ENCODE measurements at places on chromosomes 2 and 18. TPM values are rescaled to one million over a fixed set of nuclear protein-coding genes. Genes with fewer than 3 reads are reported as not detected.
A peak's percentile ranks its signal among the peaks of the same experiment; 100 is the strongest.

DNA sequence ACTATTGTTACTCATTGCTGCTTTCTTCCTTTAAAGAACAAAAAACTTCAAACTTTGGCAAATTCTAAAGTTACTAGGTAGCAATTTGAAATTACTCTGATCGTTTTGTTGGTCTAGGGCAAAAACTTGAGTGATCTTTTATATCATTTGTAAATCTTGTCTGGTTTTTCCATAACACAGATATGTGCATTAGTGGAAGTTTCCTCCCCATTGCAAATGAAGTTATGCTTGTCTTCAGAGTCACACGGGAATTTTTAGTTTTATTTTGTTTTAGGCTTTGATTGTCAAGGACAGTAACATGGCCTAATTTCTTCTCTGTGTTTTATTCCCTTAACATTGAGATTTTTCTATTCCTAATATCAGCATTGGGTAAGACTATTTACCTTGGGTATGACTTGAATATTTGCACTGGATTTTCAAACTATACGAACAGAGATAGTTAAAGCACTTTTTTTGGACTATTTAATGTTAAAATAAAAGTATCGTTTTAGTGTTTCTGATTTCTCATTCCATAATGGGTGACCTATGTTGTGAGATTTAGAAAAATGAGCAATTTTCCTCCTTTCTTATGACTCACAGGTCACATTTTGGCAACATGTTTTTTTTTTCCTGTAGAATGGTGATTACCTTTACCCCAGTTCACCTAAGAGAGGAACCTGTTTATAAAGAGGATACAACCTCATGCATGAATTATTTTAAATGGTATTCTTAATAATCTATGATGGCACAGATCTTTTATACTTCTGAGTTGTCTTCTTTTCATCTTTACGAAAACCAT, 65.0 kb downstream of the BABAM2 start:
- H3K27ac ChIP-seq: no peak overlapping the region
- no peaks in the 10 kb centered on the region for H3K36me3 ChIP-seq
- H3K4me1 ChIP-seq: no peaks in the 10 kb centered on the region
- no peaks in the 10 kb centered on the region for H3K27me3 ChIP-seq
- DNase-seq: no peak

- no peaks in the 10 kb centered on the region for H3K36me3 ChIP-seq
- H3K27me3 ChIP-seq: no peaks in the 10 kb centered on the region
- H3K4me3 ChIP-seq: no peak overlapping the region
- H3K27ac ChIP-seq: no peak overlapping the region
- DNase-seq: peak; percentile 6
Observed at GRCh38 chr2:183093857-183094657, 15.5 kb downstream of the DUSP19 start.

- H3K4me3 ChIP-seq: no peak overlapping the region
- peaks cover 2% of the 10 kb centered on the region for H3K36me3 ChIP-seq
- no peaks in the 10 kb centered on the region for H3K27me3 ChIP-seq
- H3K4me1 ChIP-seq: no peaks in the 10 kb centered on the region
Observed at GRCh38 chr2:53777134-53777533, 9.5 kb downstream of the CHAC2 start.

DNA sequence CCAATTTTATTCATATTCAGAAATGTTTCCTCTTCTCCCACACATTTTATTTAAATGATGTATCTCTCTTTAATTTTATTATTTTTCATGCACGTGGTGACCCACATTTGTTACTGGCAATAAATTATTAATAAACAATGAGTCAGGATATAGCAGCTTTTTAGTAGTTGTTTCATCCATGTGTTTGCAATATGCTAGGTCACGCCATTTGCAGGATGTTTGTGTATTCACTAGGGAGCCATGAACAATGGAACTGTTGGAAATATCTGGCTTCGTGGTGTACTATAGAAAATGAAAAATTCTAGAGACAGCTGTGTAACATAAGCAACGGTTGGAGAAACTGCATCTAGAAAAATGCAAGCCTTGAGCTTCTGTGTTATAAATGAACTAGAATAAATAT, 176.0 kb upstream of the COL3A1 start:
- no peaks in the 10 kb centered on the region for H3K4me1 ChIP-seq
- no peaks in the 10 kb centered on the region for H3K36me3 ChIP-seq
- H3K27me3 ChIP-seq: no peaks in the 10 kb centered on the region
- DNase-seq: no peak

DNA sequence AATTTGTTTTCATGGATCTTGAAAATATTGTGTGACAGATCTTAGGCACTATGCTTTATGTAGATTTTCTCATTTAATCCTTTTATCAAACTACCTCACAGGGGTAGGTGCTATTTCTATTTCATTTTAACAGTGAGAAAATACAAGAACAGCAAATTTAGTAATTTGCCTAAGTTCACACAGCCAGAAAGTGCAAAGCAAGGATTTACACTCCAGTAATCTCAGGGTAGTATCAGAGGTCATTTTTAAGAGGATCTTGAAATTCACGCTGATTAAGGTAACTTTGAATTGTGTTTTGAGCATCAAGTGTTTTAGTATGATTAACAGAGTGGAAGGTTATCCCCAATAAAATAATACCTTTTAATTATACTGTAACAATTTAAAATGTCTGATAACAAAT, 10.1 kb upstream of the KCNJ3 start:
- H3K36me3 ChIP-seq: no peaks in the 10 kb centered on the region
- no peak overlapping the region for H3K27ac ChIP-seq
- no peaks in the 10 kb centered on the region for H3K4me1 ChIP-seq
- H3K27me3 ChIP-seq: no peaks in the 10 kb centered on the region

- no peak overlapping the region for H3K4me3 ChIP-seq
- H3K36me3 ChIP-seq: no peaks in the 10 kb centered on the region
- H3K27me3 ChIP-seq: no peaks in the 10 kb centered on the region
- H3K27ac ChIP-seq: no peak overlapping the region
- no peak for DNase-seq
Observed at GRCh38 chr18:56188529-56189275, 449.7 kb downstream of the TXNL1 start.

- H3K4me3 ChIP-seq: no peak overlapping the region
- H3K4me1 ChIP-seq: no peaks in the 10 kb centered on the region
- H3K27me3 ChIP-seq: no peaks in the 10 kb centered on the region
Observed at GRCh38 chr2:212194396-212194795, 344.2 kb downstream of the ERBB4 start.

GRCh38 chr18:51957001-51957400, 383.0 kb upstream of the DCC start:
- H3K4me1 ChIP-seq: no peaks in the 10 kb centered on the region
- H3K27ac ChIP-seq: no peak overlapping the region
- H3K4me3 ChIP-seq: no peak overlapping the region
- no peaks in the 10 kb centered on the region for H3K27me3 ChIP-seq
- no peaks in the 10 kb centered on the region for H3K36me3 ChIP-seq

- no peak overlapping the region for H3K4me3 ChIP-seq
- H3K27ac ChIP-seq: no peak overlapping the region
- peaks cover 5% of the 10 kb centered on the region for H3K36me3 ChIP-seq
- no peaks in the 10 kb centered on the region for H3K27me3 ChIP-seq
Observed at GRCh38 chr2:28901202-28901601, 6.7 kb downstream of the WDR43 start.

DNA sequence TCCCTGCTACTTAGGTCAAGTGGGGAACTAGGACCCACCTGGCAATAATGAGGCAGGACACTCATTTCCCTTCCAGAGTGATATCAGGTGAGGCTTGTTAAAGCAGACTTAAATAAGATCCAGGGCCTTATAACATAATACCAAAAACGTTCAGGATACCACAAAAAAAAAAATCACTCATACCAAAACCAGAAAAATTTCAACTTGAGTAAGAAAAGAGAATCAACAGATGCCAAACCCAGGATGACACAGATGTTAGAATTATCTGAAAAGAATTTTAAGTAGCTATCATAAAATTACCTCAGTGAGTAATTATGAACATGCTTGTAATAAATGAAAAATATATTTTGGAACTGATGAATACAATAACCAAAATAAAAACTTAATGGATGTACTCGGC, 255.6 kb upstream of the OSR1 start:
- no peaks in the 10 kb centered on the region for H3K4me1 ChIP-seq
- H3K4me3 ChIP-seq: no peak overlapping the region
- no peak for DNase-seq
- no peak overlapping the region for H3K27ac ChIP-seq
- no peaks in the 10 kb centered on the region for H3K36me3 ChIP-seq
- H3K27me3 ChIP-seq: no peaks in the 10 kb centered on the region

GRCh38 chr18:59006461-59007067, 133.1 kb upstream of the SEC11C start:
- DNase-seq: no peak
- H3K4me3 ChIP-seq: no peak overlapping the region
- no peak overlapping the region for H3K27ac ChIP-seq

GRCh38 chr2:118065015-118065706, 23.1 kb upstream of the INSIG2 start:
- no peaks in the 10 kb centered on the region for H3K36me3 ChIP-seq
- H3K27ac ChIP-seq: no peak overlapping the region
- no peak for DNase-seq
- no peak overlapping the region for H3K4me3 ChIP-seq
- no peaks in the 10 kb centered on the region for H3K4me1 ChIP-seq

DNA sequence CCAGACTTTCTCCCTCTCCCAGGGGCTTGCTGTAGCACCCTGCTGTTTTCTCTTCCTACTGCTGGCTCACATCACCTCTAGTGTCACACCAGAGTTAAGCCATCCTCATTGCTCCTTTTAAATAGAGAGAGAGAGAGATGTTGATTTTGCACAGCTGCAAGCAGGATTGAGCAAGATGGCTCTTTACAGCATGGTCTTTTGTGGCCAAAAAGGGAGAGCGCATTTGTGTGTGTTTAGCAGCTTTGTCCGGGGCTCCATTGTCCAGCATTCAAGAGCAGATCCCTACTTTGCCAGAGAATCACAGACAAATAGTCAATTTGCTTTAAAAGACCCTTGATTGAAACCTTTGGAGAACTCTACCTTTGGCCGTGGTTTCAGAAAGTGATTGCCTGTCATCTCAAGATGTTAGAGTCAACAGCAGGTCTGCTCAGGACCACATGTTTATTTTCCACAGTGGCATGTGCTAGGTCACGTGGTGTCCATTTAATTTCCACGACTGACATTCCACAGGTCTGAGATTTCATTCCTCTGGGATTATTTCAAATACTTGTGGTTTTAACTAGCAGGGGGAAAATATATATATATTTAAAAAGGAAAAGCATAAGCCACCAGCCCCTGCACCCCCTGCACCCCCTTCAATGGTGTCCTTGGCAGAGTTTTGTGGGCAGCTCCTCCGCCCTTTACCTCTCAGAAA, 359.9 kb upstream of the SLC14A2 start:
- H3K4me3 ChIP-seq: no peak overlapping the region
- no peaks in the 10 kb centered on the region for H3K4me1 ChIP-seq
- no peak for DNase-seq
- no peaks in the 10 kb centered on the region for H3K27me3 ChIP-seq
- H3K27ac ChIP-seq: peak overlapping the region; percentile 68

GRCh38 chr2:159936471-159936870, 125.9 kb downstream of the PLA2R1 start:
- H3K27me3 ChIP-seq: no peaks in the 10 kb centered on the region
- H3K36me3 ChIP-seq: peaks cover 3% of the 10 kb centered on the region
- DNase-seq: no peak

DNA sequence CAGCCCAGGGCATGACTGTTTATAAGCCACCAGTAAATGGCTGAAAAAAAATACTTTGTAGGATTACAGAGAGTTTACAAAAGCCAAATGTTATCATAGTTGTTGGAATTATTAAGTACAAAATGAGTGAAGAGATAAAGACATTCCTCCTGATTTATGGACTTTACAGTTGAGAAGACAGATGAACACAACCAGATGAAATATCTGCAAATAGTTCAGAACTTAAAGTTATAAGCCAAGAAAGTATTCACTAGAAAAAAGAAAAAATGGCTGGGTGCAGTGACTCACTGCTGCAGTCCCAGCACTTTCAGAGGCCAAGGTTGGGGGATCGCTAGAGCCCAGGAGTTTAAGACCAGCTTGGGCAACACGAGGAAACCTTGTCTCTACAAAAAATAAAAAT, 11.2 kb downstream of the PMAIP1 start:
- peaks cover 2% of the 10 kb centered on the region for H3K27me3 ChIP-seq
- H3K27ac ChIP-seq: no peak overlapping the region
- DNase-seq: no peak

GRCh38 chr18:36411745-36412168, 114.2 kb downstream of the FHOD3 start:
- no peaks in the 10 kb centered on the region for H3K27me3 ChIP-seq
- no peaks in the 10 kb centered on the region for H3K36me3 ChIP-seq
- H3K4me3 ChIP-seq: no peak overlapping the region
- no peak for DNase-seq
- no peak overlapping the region for H3K27ac ChIP-seq
- H3K4me1 ChIP-seq: no peaks in the 10 kb centered on the region

DNA sequence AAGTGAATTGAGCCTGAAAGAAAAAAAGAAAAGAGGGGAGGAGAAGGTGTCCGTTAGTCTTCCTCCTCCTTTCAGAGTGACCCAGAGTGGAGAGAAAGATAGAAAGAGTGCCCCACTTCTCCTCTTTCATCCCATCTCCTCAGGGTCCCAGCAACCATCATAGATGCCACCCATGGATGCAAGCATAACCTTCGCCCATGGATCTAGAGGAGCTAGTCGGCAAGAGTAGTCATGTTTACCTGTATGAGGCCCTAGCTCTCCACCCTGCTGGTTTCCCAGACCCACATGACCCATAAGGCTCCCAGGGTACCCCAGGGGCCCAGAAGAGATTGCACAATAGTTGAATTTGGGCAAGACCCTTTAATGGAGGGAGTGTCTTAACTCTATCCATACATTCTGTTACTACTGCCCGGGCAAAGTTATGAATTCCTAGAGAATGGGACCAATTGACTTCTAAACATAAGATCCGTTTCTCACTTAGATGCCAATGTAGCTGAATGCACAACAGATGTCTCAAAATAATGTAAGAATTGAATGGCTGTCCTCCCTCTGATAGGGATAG, 56.1 kb upstream of the CDCA7 start:
- no peaks in the 10 kb centered on the region for H3K36me3 ChIP-seq
- no peak overlapping the region for H3K4me3 ChIP-seq
- no peaks in the 10 kb centered on the region for H3K27me3 ChIP-seq
- DNase-seq: no peak
- no peak overlapping the region for H3K27ac ChIP-seq

- H3K4me1 ChIP-seq: peaks cover 5% of the 10 kb centered on the region
- no peaks in the 10 kb centered on the region for H3K27me3 ChIP-seq
- DNase-seq: peak; percentile 13
- H3K27ac ChIP-seq: no peak overlapping the region
Observed at GRCh38 chr2:11775384-11775783, 29.0 kb downstream of the LPIN1 start.

Gene PCARE
- not detected for polyA plus RNA-seq

Gene PAX8
- 0.45 TPM for polyA plus RNA-seq

Gene CYP26B1
- 0.22 TPM for polyA plus RNA-seq

Gene DNAJC5G
- not detected for polyA plus RNA-seq

Gene OSBPL1A
- polyA plus RNA-seq: 34.4 TPM

Gene IGFBP5
- 5.4 TPM for polyA plus RNA-seq

Gene NT5DC4
- polyA plus RNA-seq: not detected

Gene MAP3K2
- 8.9 TPM for polyA plus RNA-seq

Gene LYPD6
- polyA plus RNA-seq: 4.6 TPM

Gene VIT
- not detected for polyA plus RNA-seq

Gene BZW1
- polyA plus RNA-seq: 70.4 TPM

Gene MYO7B
- polyA plus RNA-seq: 598 TPM

Gene NEB
- 0.36 TPM for polyA plus RNA-seq

Measured in small intestine (tissue), 16 donors.